ENCODE measurements at places on chromosomes 16 and 17.

GRCh38 chr17:48037036-48037837 is at the start of gene COPZ2:
COPZ2 (minus strand) TSS chr17:48037797; CDS start chr17:48037777, 20 bp downstream.
- DNase-seq, result peak; percentile 48

GRCh38 chr17:2797637-2798036 is 1.4 kb downstream of the RAP1GAP2 start:
- no peak for DNase-seq

- peak; percentile 87 for DNase-seq
Observed at GRCh38 chr17:8079291-8080207, 8.0 kb downstream of the ALOX12B start.

DNA sequence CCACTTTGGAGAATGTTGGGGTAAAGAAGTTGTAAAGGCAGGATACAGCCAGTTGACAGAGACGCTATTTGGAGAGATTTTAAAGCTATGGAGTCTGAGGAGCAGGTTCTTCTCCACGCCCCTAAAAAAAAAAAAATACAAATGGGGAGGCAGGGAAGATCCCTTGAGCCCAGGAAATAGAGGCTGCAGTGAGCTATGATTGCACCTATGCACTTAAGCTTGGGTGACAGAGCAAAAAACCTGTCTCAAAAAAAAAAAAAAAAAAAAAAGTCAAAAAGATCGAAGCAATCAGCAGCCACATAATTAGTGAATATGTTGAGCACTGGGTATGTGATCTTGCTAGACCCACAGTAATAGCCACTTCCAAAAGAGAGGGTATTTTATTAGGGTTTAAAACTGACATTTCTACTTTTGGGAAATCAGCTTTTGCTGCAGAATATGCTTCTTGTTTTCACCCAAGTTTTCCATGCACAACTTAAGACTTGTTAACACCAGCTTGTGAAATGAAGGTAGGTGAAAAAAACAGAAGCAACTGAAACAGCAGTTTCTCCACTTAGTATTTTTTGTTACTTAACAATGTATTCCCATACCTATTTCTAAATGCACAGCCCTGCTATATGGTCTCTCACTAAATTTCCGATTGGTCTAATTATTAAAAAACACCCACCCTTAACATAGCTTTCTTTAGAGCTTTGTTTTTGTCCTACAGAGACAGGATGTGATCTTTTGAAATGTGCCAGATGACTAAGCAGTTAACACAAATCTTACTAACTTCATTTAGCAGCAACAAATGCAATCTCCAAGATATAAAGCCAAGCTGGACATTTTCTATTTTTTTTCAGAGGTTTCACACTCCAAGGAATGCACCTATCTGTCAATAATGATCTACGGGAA is 2.5 kb upstream of the ARL6IP1 start:
- no peak for DNase-seq

GRCh38 chr17:66677201-66677981 is 157.5 kb upstream of the CACNG5 start:
- no peak for DNase-seq

- DNase-seq, result no peak
Observed at GRCh38 chr17:27824176-27824715, 23.9 kb upstream of the NOS2 start.

GRCh38 chr16:58317608-58318152 is 22.9 kb upstream of the PRSS54 start:
- no peak for DNase-seq

DNA sequence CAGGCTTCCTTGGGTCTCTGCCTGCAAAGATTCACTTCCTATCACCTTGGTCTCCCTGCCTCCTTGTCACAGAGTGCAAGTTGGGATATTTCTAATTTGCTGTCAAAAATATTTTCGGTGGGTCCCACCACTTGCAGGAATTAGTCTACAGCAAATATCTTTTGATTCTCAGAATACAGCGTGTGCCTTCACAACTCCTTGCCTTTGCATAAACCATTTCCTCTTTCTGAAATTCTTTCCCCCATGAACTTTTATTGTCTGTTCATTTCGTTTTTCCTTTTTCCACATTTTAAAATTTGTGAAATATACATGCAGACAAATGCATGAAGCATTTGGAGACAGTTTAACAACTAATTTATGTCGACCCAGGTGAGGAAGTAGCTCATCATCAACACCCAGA is 60.0 kb downstream of the HS3ST3B1 start:
- DNase-seq, result no peak

GRCh38 chr17:39660397-39661385 is 4.5 kb upstream of the TCAP start:
- DNase-seq, result peak; percentile 84

DNA sequence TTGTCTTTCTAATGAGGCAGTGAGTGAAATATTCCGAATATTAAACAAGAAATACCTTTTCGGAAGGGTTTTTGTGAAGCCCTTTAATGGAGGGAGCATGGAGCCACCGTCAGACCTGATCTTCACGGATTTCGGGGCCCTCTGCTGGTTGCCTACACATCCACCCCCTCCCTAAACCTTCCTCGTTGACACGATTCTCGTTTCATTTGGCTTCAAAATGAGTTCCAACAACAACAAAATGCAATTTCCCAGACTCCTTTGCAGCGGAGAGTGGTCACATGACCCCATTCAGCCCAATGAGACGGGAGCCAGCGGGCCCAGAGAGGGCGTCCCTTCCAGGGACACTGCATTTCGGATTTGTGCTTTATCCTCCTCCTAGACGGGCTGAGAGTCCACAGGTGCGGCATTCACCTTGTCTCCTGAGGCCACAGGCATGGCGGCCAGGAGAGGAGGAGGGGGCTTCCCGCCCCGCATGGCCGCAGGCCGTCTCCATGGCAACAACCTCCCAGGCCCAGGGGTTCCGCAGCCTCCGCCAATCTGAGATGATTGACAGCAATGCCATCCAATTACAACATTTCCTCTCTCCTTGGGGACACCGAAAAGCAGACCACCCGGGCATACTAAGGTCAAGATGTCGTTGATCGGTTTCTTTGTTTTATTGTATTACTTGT is 259.8 kb downstream of the C16orf95 start:
- no peak for DNase-seq

- DNase-seq, result no peak
Observed at GRCh38 chr16:57915267-57915666, 55.7 kb downstream of the CNGB1 start.

DNA sequence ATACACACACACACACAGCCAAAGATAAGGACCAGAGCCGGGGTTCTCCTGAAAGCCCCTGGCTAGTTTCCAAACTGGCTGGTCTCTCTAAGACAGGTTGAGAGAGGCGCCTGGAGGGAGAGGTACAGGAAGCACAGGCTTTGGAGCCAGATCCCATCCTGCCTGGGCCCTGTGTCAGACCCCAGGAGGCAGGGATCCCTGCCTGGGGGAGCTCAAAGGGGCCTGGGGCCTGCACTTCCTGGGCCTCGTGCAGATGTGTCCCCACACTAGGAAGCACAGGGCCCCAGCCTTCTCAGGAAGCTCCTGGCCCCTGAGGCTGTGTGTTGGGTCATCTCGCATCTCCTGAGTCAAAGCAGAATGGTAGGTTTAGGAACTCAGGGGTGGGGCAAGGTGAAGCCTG is 16.0 kb downstream of the SLC5A10 start:
- no peak for DNase-seq

GRCh38 chr16:79130616-79131015 is 469.9 kb downstream of the MAF start:
- no peak for DNase-seq

DNA sequence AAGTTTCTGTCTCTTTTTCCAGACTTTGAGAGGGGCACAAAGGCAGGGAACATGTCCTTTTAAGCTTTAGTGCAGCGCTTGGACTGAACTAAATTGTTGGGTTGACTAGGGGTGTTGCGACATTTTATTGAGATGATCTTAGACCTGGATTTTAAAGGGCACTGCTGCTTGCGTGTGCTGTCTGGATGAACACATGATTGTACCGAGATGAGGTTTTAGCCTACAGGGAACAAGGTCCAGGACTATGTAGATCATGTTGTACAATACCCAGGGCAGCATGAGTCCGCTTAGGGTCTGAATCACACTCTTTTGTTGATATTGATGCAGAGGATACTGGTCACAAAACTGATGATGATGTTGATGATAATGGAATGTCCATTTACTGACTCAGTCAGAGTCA is 5.2 kb upstream of the RGS9 start:
- DNase-seq, result no peak

GRCh38 chr17:41071606-41072360 is 6.1 kb upstream of the KRTAP2-4 start:
- no peak for DNase-seq

DNA sequence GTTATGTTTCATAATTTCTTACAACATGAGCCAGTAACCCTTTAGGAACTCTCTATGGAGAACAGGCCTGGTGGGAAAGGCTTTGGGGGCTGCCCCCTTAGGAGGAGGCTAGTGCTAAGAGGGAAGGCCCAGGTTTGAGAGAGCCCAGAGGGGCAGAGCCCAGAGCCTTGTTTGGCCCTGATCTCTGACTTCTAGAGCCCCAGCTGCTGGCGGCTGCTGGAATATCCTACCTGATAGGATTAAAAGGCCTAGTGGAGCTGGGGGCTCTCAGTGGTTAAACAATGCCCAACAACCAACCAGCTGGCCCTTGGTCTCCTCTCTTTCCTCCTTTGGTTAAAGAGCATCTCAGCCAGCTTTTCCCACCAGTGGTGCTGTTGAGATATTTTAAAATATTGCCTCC is 54.1 kb downstream of the IGF2BP1 start:
- peak; percentile 33 for DNase-seq

DNA sequence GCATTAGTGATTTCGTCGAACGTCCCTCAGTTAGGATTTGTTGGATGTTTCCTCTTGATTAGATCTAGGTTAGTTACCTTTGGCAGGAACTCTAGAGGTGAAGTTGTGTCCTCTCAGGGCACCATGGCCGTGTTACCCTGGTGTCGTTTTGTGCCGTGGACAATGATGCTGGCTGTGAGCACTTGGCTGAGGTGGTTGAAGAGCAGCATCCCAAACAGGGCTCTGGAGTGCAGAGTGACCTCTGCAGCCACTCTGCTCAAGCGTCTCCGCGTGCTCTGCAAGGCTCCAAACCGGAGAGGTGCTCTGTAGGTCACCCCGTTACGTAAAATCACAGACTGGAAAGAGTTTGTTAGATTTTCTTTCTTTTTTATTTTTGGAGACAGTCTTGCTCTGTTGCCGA is 33.0 kb downstream of the FOXK2 start:
- no peak for DNase-seq

GRCh38 chr16:53581784-53582183 is 78.8 kb upstream of the AKTIP start:
- no peak for DNase-seq

GRCh38 chr16:73432850-73433730 is 385.2 kb upstream of the ZFHX3 start:
- DNase-seq, result no peak

DNA sequence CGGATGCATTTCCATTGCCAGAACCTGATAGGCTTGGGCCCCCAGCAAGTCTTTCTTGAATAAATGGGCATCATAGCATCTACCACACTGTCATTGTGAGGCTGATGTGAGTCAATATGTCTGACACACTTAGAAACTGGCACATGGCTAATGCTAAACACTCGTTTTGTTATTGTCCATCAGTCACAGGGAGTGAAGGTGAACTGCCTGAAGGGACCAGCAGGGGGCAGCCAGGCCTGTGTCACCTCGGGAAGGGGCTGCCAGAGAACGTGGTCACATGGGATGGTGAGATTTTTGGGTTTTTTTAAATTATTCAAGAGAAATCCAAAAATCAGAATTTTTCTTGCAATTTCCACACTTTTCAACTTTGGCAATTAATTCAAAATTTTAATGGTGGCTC is 831 bp upstream of the RCVRN start:
- no peak for DNase-seq

DNA sequence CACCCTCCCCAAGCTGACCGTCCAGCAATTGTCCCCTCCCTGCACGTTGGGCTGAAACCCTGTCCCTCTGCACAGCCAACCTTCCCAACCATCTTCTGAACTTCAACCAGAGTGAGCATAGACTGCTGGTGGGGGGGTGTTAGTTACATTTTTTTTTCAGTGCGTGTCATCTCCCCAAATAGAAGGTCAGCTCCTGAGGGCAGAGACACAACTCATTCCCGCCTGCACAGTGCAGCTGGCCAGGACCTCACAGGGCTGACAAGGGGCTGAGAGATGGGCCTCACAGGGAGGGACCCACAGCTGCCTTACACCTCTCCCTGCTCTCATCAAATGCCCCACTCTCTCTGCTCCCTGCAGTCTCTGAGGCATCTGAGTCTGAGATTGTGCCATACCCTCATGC is 8.4 kb downstream of the SRL start:
- DNase-seq, result no peak

GRCh38 chr16:75203667-75204409 is 3.1 kb downstream of the CTRB2 start:
- DNase-seq, result no peak

- peak; percentile 100 for DNase-seq
Observed at GRCh38 chr17:76103274-76104139, at the start of gene EXOC7. EXOC7 (minus strand) TSS chr17:76103787; CDS start chr17:76103692, 95 bp downstream.

DNA sequence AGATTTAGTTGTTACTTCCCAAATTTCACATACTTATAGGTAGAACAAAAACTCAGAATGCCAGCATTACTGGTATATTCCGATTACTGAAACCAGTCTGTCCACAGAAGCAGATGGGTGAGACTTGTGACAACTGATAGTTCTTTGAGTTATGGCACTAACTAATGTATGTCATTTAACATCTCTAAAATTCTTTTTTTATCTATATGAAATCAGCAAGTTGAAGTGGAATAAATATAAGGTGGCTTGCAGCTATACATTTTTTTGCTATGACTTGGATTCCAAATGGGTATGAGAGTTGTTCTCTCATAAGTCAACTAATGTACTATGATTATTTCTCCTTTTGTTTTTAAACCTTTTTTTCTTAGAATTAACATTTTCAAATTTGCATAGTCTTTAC is 69.1 kb downstream of the VMP1 start:
- DNase-seq, result no peak

- no peak for DNase-seq
Observed at GRCh38 chr16:48960830-48961229, 320.8 kb downstream of the CBLN1 start.

GRCh38 chr17:37134050-37134449 is 185.3 kb downstream of the AATF start:
- DNase-seq, result no peak

GRCh38 chr17:72520665-72521303 is 400.0 kb downstream of the SOX9 start:
- no peak for DNase-seq

- no peak for DNase-seq
Observed at GRCh38 chr16:82829301-82829700, 202.5 kb downstream of the CDH13 start.

DNA sequence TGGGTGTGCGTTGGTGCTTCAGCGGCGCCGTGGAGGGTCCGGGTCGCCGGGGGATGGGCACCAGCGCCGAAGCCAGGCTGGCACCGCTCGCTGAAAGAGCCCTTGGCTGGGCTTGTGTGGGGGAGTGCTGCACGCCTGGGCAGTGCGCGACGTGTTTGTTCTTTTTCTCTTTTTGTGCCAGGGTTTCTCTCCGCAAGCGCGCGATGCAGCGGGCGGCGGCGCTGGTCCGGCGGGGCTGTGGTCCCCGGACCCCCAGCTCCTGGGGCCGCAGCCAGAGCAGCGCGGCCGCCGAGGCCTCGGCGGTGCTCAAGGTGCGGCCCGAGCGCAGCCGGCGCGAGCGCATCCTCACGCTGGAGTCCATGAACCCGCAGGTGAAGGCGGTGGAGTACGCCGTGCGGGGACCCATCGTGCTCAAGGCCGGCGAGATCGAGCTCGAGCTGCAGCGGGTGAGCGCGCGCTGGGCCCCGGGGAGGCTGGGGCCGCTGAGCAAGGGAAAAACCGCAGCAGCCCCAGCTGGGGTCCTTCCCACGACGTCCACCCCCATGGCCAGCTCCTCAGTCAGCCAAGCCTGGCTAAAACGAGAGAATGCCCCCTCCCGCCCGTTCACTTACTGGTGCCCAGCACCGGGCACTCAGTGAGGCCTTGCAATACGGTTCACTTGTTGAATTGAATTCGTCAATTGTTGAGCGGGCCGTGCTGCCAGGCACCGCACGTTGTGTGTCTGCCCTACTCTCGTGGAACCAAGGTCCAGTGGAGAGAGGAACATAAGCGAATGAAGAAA is 541 bp downstream of the GPT2 start:
- peak; percentile 64 for DNase-seq
